Adipocyte (in vitro differentiated cells): ENCODE measurements at places on chromosomes 3 and 15.
A peak's percentile ranks its signal among the peaks of the same experiment; 100 is the strongest.

DNA sequence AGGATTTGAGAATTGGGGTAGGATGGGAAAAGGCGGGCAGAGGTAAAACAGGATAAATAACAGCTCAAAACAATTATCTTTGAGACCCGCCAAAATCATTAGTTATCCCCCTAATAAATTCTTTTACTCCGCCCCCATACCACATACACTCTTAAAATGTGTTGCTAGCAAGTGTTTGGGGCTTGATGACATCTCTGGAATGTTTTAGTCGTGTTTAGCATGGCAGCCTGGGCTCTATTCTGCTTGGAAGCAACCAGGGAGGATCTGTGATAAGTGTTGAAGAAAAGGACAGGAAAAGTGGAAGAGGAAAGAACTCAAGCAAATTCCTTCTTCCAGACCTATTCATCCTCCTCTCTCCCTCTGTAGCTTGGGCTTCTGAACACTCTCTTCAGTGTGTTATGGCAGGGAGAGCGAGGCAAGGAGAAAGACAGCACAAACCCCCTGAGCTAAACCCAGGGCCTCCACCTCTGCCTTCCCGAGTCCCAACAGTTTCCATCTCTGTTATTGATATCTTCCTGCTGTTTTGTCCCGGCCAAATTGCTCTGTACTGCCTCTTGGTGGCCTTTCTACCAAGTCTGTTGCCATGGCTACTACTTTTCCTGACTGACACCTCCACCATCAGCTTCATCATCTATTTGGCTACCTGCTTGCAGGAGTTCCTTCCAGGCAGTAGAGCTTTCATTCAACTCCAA lies 135.8 kb downstream of the RPL22L1 start:
- DNase-seq, result no peak

- peak; percentile 97 for DNase-seq
These were observed at the start of gene SCAMP5 for GRCh38 chr15:74995182-74995778. SCAMP5 (plus strand) TSS chr15:74995563; CDS start chr15:75011840, 16,277 bp downstream.

- DNase-seq, result no peak
These were observed 6.9 kb downstream of the APH1B start for GRCh38 chr15:63284335-63284734.

GRCh38 chr3:195247086-195247862 lies 23.7 kb downstream of the XXYLT1 start:
- DNase-seq, result no peak
